ENCODE measurements at places on chromosomes 2 and 18. TPM values are rescaled to one million over a fixed set of nuclear protein-coding genes. Genes with fewer than 3 reads are reported as not detected.

- DNase-seq, result peak; percentile 58
Measured at GRCh38 chr2:215749092-215749957, 264.0 kb downstream of the MREG start.

DNA sequence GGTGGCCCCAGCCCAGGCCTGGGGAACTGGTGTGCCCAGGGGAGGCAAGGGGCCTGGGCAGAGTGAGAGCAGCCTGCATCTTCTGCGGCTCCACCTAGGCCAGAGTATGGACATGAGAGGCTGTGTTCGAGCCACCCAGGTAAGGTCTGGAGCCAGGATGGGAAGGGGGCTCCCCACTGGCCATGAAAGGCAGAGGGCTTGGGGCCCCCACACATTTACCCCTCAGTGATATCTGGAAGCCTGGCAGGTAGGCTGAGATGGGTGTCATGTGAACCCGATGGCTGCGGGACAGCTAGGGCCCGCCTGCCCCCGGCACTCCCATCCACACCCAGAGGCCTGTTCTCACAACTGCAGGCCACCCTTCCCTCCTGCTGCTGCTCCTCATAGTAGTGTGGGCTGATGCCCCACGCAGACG lies 13.2 kb downstream of the ADRA2B start:
- no peak for DNase-seq

KHK gene
- 62.8 TPM for polyA plus RNA-seq

AGXT gene
- polyA plus RNA-seq, result 0.11 TPM

INHBB gene
- 0.06 TPM for polyA plus RNA-seq

Data from renal pelvis (tissue), 12 donors.